LHCN-M2 (cell line): ENCODE measurements at places on chromosomes 13 and 19.

- no peak for DNase-seq
Measured at GRCh38 chr13:66407128-66407527, 823.0 kb downstream of the PCDH9 start.

DNA sequence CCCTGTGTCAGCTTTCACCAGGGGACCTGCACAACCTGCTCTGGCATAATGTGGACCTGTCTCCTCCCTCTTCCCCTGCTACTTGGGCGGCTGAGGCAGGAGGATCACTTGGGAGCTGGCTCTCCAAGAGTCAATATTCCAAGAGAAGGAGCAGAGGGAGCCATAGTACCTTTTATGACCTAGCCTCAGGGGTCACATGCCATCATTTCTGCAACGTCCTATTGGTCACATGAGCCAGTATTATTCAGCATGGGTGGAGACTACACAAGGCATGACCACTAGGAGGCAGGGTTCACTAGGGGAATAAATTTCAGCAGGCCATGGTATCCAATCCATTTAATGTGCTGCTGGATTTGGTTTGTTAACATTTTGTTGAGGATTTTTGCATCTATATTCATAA lies 12.0 kb upstream of the SHFL start:
- peak; percentile 34 for DNase-seq

DNA sequence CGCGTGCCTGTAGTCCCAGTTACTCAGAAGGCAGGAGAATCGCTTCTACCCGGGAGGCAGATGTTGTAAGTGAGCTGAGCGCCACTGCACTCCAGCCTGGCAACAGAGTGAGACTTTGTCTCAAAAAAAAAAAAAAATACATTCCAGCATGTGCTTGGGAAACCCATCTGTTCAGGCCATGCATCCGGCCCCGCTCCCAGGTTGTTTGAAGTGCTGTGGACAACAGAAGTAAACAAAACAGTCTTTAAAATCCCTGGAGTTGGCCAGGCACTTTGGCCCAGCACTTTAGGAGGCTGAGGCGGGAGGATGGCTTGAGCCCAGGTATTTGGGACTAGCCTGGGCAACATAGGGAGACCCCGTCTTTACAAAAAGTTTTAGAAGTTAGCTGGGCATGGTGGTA lies 3.2 kb upstream of the PTPRS start:
- DNase-seq = peak; percentile 26

- peak; percentile 80 for DNase-seq
Measured at GRCh38 chr13:109919715-109920375, 133.5 kb upstream of the IRS2 start.

DNA sequence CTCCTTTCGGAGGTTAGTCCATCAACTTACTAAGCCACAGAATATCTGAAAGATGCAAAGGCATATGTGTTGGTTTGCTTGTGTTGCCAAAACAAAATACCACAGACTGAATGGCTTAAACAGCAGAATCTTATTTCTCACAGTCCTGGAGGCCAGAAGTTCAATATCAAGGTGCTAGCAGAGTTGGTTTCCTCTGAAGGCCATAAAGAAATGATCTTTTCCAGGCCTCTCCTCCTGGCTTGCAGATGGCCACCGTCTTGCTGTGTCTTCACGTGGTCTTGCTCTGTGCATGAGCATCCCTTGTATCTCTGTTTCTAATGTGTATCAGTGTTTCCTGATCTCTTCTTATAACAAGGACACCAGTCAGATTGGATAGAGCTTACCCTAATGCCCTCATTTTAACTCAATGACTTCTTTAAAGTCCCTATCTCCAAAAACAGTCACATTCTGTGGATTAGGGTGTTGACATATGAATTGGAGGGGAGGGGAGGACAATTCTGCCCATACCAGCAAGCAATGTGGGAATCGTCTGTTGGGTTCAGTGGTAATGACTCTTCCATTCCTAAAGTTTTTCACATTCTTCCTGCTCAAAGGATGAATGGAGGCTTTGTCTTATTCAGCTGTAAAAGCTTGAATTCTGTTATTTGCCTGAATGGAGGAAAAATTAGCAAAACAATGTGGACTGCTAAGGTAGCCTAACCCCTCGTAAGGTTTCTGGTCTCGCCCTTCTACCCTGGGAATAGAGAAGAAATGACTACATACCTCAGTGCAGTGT lies 715.7 kb downstream of the DIAPH3 start:
- peak; percentile 24 for DNase-seq

- no peak for DNase-seq
Measured at GRCh38 chr13:113598481-113598880, 13.9 kb downstream of the TFDP1 start.

DNA sequence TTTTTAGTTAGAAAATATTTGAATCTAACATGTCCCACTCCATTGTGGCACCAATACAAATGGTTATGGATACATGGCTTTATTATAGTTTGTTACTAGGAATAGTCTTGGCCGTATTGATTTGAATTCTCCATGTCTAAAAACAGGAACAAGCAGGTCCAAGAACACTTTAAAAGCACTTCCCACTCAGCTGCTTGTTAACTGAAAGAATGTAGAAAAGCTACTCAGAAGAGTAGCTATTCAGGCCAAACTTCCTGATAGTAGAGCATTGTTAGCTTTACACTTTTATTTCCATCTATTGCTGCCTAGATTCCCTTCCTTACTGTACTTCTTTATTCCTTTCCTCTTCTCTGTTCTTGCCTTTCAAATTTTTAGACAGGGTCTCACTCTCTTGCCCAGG lies 6.9 kb downstream of the PIBF1 start:
- DNase-seq = no peak

- no peak for DNase-seq
Measured at GRCh38 chr13:75652726-75653125, 16.6 kb downstream of the LMO7 start.

DNA sequence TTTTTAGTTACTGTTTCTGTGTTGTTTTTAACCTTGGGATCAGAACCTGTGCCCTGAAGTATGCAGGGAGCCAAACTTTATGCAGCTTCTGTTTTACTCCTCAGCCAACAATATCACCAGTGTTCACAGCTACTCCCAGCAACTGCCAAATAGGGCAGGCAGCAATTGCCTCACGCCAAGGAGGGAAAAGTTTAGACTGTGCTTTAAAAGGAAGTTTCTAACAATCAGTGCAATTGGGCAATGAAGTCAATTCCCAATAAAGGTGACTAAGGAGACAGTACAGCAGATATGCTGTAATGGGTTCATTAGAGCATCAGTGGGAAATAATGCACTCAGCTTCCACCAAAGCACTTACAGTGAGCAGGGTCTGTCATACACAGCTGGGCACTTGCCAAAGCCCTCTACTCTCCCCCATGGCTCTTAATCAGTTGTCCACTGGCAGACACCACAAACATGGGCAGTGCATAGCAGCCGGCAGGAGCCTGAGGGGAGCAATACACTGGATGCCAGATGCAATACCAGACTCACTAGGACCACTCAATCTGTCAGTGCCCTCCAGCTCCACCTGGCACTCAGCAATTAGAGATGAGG lies 19.3 kb downstream of the ENOX1 start:
- DNase-seq = no peak

GRCh38 chr19:17686592-17687024 lies 1.5 kb downstream of the UNC13A start:
- no peak for DNase-seq

- peak; percentile 77 for DNase-seq
Measured at GRCh38 chr19:42184401-42184861, 33.0 kb downstream of the DEDD2 start.

DNA sequence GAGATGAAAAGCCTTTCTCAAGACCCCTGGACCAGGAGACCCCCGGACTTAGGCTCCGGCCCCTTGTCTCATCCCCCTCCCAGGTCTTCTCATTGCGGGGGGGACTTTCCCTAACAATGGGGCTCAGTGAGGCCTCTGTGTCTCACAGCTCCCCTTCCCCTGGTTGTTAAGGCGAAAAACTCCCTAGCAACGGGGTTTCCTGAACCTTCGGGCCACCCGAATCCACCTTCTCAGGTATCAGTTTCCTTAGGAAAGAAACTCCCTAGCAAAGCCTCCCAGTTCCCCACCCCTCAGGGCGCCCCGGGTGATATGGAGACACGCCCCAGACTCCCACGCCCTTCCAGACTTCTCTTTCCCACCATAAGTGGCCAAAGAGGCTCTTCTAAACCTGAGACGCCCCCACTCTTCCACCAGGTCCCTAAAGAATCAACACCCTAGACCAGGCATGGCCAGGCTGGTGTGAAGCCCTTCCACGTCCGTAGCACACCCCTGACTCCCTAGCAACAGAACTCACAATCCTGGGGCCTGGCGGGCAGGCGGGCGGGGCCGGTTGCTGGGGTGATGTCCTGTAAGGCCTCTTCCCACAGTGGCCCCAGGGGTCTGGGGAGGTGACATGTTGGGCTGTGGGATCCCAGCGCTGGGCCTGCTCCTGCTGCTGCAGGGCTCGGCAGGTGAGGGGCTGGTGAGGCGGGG lies at the start of gene TMEM190:
Gene TMEM190 (plus strand): TSS at position 586 of the 693 bp plus-strand sequence. CDS start 28 bp downstream, at position 614.
- DNase-seq = no peak

DNA sequence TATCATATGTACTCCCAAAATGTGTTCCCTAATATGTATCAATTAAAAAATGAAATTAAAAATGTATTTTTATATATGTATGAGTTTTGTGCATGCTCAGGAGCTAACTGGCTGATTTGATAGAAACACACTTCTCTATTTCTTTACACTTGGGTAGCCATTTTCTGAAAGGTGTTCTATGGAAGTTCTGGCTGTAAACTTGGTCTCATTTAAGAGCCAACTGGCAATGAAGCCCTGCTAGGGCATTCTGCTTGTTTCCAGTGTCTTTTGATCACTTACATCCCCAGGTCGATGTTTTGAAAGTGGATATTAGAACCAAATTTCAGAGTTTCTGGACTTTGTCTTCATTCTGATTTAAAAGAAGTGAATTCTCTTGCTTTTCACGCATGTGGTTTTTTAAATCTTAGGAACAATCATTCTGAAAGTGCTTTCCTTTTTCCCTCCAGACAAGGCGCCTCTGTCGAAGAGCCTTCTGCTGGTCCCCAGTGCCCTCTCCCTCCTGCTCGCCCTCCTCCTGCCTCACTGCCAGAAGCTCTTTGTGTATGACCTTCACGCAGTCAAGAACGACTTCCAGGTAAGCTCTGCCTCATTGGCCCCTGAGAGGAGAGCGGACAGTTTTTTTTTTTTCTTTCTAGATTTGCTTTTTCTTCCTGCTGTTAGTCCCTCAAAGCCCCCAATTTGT lies 20.1 kb downstream of the GPR18 start:
- no peak for DNase-seq

DNA sequence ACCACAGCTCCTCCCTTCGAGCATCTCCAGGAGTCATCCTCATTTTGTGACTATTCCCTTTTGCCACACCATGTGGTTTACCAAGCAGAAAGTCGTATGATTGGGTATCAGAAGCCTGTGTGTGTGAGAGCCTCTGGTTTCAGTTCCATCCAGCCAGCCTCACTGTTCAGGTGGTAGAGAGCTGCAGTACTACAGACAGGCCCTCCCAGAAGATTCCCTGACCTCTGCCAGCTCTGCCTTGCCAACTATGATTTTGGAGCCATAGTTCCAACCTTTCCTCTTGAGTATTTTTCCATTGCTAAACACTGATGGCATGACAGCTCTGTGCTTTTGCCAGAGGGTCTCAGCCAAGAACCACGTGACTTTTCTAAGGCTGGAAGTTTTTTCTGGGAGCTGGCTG lies 82.5 kb downstream of the DHRS12 start:
- DNase-seq = no peak

GRCh38 chr19:28289295-28290063 lies 923.5 kb downstream of the UQCRFS1 start:
- DNase-seq = peak; percentile 1

DNA sequence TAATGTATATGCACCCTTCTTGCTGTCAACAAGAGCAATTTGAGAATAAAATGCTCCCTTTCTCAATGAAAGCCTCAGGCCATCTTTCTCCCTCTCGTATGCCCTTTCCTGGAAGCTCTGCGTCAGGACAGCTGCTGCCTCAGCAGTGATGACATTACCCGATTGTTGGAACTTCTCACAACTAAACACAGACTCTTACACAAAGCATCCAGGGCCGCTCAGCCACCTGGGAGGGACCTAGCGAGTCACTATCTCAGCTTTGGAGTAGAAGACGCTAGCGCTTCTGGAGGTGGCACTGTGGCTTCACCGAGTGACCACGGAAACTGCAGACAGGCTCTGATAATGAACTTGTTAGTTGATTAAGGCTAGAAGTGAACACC lies 153.2 kb upstream of the SOX1 start:
- no peak for DNase-seq

DNA sequence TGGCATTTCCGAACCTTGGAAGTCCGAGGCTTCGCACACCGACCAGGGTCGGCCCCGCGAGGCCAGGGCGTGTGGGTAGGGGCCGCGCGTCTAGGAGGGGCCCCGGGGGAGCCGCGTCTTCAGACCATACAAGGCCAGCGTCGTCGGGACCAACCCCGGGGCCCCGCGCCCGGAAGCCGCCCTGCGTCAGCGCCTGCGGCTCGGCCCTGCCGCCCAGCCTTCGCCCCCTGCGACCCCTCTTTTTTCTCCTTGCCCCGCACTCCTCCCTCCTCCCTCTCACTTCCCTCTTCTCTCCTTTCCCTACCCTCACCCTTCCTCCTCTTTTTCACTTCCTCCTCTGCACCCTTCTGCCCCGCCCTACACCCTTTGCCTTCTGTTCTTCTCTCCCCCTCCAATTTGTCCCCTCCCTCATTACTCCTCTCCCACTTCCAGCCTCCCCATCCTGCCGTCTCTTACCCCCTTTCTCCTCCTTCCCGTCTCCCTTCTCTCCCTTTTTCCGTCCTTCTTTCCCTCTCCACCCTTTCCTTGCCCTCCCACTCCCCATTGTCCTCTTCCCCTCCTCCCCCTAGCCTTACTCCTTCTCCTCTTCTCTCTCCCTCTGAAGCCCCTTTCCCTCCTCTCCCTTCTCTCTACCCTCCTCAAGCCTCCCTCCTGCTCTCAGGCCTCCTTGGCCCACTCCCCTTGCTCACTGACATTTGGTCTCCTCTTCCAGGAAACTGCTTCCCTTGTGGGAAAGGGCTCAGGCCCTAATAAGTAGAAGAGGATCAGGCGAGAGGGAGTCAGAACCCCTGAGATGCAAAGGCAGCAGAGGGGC lies 2.2 kb upstream of the PLEKHG2 start:
- DNase-seq = peak; percentile 60

DNA sequence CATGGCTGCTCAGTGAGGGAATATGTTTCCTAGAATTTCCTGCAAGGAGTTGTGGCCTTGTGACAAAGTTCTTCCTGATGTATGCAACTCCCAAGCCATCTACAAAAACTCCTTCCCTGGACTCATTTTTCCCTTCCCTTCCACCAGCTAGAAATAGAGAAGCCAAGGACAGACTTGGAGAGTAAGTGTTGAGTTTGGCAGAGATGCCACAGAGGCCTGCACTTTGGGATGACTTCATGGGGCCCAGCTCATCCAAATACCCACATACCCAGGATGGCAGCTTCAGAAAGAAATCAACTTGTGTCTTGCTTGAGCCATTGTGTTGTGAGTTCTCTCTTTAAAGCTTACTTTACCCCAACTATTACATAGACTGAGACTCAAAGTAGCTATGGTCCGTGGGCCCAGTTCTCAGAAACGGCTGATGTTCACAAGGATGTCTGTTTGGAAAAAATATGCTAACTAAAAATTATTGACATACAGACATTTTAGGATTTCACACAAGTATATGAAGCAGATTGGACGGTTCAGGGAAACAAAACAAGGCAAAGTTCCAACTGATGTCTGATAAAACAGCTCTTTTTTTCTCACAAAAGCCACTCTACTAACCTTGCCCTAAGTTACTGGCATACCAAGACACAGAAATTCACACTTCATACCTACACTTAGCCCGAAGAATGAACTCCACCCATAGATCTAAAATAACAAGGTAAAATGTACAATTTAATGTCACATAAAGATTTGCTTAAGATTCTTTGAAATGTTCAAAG lies 107.9 kb downstream of the NALCN start:
- no peak for DNase-seq
